ENCODE measurements at places on chromosomes 7 and 10. TPM values are rescaled to one million over a fixed set of nuclear protein-coding genes. Genes with fewer than 3 reads are reported as not detected.

The CPXM2 gene
- total RNA-seq: 6.8 TPM

The C10orf53 gene
- total RNA-seq: not detected

The PTER gene
- total RNA-seq: 8.9 TPM

The ARMC3 gene
- not detected for total RNA-seq

The SNCG gene
- total RNA-seq: 3.3 TPM

The SERPINE1 gene
- 2,093 TPM for total RNA-seq

The ARL5B gene
- total RNA-seq: 28.5 TPM

The MACROH2A2 gene
- 5.6 TPM for total RNA-seq

The IMPDH1 gene
- 58.5 TPM for total RNA-seq

The ARHGAP22 gene
- total RNA-seq: 31.8 TPM

The AKR1B15 gene
- not detected for total RNA-seq

The STEAP2 gene
- total RNA-seq: 9.2 TPM

The CALML5 gene
- not detected for total RNA-seq

The BLNK gene
- not detected for total RNA-seq

The DBF4 gene
- total RNA-seq: 6.8 TPM

The SPAM1 gene
- not detected for total RNA-seq

The UFSP1 gene
- total RNA-seq: 8.6 TPM

The DOCK1 gene
- 69.8 TPM for total RNA-seq

The TSPAN12 gene
- total RNA-seq: 0.30 TPM

The ZNF488 gene
- under 0.01 TPM for total RNA-seq

The TUBAL3 gene
- total RNA-seq: not detected

The CHST3 gene
- total RNA-seq: 35.0 TPM

The DLX5 gene
- total RNA-seq: 0.30 TPM

The HOXA5 gene
- 2.7 TPM for total RNA-seq

The PYROXD2 gene
- 12.5 TPM for total RNA-seq

The EXOC6 gene
- 10.3 TPM for total RNA-seq

The COBL gene
- not detected for total RNA-seq

The DNAJC30 gene
- total RNA-seq: 2.4 TPM

The UCN3 gene
- total RNA-seq: not detected

The TDRD1 gene
- not detected for total RNA-seq

The PDK4 gene
- total RNA-seq: under 0.01 TPM

The CC2D2B gene
- total RNA-seq: 0.30 TPM

The FBXL13 gene
- 2.3 TPM for total RNA-seq

The CCDC172 gene
- not detected for total RNA-seq

The PRKRIP1 gene
- 19.0 TPM for total RNA-seq

The R3HCC1L gene
- 14.3 TPM for total RNA-seq
